Hematopoietic multipotent progenitor cell treated with erythropoietin and hydrocortisone succinate and interleukin-3 and kit ligand, for 15 days (in vitro differentiated cells): ENCODE measurements at places on chromosomes 2 and 18.

GRCh38 chr2:233945146-233945545 lies 28.0 kb downstream of the TRPM8 start:
- DNase-seq, result no peak

DNA sequence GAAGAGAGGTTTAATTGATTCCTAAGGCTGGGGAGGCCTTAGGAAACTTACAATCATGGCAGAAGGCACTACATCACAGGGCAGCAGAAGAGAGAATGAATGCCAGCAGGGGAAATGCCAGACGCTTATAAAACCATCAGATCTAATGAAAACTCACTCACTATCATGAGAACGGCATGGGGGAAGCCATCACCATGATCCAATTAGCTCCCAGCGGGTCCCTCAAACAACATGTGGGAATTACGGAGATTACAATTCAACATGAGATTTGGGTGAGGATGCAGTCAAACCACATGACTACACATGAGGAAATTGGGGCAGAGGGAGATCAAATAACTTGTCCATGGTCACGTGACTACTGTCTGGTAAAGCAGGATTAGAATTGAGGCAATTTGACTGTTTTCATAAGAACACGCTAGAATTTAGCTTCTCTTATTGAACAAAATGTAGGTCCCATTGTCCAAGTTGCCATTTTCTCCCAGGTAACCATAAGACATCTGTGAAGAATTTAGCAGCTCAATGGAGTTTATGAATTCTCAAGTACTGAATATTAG lies 445.1 kb upstream of the CDH20 start:
- DNase-seq, result no peak

- DNase-seq, result no peak
These were observed 31.7 kb downstream of the INPP4A start for GRCh38 chr2:98476192-98476868.

- DNase-seq, result no peak
These were observed 33.6 kb downstream of the RASGRP3 start for GRCh38 chr2:33509908-33510585.

DNA sequence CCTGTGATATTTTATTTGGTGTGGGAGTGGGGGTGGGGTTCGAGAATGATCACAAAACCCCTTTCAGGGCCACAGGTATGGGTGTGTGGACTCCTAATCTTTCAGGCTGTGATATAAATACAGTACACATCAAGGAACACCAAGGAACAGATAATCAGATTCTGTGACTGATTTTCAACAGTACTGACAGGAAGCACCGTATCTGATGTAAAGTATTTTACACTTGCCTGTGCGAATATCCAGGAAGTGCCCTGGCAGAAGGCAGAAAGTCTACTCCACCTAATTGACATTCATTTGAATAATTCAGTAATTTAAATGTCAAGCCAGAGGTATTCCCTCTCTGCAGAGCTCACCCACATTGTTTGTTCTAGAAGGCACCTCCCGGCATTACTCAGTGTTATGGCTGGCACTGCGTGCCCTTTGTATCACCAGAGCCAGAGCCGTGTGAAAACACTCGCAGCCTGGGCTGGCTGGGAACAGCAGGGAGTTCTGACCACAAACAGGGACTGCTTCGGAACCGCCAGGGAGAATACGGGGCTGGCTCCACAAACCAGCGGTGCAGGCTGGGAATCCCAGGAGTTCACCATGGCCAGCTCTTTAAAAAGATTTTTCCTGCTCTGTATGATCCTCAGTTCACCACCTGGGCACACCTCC lies 91.8 kb downstream of the ACVR1 start:
- DNase-seq, result no peak

DNA sequence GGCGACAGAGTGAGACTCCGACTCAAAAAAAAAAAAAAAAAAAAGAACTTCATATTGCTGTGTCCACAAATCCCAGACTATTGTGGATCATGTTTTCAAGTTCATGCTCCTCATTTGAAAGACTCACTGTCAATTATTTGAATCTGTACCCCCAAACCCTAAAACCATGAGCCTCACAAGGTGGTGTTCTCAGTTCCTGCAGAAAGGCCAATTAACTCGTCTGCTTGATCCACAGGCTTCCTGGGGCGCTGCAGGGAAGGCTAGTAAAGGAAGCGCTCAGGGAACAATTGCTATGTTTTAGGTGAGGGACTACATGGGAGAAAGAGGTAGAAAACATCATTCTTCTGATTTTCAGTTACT lies 396.8 kb upstream of the NETO1 start:
- no peak for DNase-seq

DNA sequence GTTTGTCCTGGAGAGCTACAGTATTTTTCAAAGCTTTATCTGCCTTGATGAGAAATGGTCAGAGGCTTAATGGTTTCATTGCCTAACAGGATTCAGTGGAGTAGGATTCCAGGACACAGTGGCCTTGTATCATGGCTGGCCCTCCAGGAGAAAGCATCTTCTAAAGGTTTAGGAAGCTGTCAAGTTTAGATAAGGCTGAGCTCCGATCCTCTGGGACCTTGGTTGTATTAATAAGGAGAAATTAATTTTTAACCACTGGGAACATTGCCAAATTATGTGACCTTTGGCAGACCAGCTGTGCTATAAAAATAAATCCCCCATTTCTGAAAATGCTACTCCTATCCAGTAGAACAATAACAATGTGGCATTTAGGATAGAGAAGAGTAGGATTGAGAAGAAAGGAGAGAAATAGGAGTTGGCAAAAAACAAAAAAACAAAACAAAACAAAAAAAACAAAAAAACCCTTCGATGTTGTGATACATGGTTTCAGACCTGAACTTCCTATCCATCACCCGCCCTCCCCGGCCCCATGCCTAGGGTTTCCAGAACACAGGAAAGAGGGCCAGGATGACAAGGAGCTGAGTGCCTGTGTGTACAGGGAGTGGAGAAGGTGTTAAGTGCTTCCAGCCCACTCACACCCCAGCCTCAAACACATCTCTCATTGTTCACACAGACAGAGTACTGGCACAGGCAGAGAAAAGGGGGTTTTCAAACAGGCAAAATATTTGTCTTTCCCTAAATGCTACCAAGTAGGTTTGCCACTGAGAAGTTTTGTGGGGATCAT lies 6.3 kb downstream of the NRP2 start:
- no peak for DNase-seq

DNA sequence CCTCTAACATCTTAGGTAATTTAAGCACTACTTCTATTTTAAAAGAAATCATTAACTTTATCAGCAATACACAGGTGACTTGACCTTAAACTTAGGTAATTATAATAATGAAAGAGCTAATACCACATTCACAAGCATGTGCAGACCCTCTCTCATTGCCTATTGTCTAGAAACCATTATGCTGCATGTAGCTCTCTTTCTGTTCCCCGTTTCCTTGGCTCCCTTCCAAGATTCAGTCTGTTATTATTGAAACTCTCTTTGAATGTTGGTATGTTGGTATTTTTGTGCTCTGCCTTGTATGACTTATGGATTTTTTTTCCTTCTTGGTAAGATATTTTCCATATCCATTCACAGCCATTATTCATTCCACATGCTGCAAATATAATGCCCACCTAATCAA lies 201.2 kb downstream of the CDCA7 start:
- DNase-seq, result no peak

- no peak for DNase-seq
These were observed 12.4 kb upstream of the KCNE4 start for GRCh38 chr2:223039618-223040017.

DNA sequence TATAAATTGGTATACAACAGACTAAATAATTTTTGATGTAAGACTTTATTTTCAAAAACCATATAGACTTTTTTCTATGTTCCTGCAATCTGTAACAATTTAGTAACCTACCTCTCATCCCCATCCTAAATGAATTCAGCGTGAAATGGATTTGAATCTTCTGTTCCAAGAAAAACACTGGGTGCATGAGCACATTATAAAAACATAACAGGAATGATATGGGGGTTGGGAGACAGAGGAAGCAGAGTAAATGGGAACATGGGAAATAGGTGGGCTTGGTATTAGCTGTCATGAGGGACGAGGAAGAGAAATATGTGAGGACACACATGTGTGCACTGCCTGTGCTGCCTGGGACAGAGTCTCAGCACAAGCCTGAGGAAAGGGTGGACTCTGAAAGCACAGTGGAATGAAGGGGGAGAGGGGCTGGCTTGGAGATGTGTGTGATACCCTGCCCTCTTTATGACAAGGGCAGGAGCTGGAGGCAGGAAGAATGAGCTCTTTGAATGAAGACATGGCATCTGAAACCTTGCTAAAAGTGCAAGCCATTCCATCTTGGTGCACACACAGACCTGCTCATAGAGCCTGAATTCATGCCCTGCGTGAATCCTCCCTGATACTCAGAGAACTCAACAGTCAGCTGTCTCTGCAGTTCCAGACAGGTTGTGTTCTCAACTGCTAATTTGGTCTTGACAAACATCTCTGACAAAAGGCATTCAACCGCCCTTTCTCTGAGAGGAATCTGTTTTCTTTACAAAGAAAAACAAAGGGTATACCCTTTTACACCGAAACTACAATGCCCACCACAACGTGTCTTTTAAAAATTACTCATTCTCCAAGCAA lies 66.6 kb downstream of the EPB41L3 start:
- DNase-seq, result no peak

DNA sequence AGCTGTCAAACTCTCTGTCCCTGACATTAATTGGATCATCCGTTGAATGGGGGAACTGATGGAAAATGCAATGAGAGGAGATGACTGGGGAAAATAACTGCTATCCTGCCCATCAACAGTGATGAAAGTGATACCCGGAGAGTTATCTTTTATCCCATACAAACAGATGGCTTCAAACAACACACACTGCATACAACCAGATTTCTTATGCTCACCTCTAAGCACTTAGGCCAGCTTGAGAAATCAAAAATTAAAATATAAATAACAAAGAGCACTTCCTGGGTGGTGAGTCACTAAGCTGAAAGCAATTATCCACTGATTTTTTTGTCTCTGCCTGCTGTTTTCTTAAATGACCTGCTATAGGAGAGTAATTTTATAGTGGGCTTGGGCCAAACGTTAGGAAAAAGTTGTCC lies 237.6 kb upstream of the RGPD4 start:
- no peak for DNase-seq

DNA sequence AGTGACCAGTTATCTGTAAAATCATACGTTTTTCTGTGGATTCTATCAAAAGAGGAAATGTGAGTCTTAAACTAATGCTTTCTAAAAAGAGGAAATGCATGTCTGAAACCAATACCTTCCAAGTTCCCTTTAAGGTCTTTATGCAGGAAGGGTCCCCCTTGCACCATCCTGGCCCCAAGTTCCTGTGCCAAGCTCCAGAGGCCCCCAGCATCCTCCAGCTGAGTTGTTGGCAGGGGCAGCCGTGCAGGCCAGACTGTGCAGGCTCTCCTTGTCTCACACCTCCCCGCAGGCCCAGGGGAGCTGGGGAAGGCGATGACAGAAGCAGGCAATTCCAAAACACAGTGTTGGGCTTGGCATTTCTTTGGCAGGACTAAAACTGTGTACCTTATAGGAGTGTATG lies 39.2 kb downstream of the DPYSL5 start:
- no peak for DNase-seq

DNA sequence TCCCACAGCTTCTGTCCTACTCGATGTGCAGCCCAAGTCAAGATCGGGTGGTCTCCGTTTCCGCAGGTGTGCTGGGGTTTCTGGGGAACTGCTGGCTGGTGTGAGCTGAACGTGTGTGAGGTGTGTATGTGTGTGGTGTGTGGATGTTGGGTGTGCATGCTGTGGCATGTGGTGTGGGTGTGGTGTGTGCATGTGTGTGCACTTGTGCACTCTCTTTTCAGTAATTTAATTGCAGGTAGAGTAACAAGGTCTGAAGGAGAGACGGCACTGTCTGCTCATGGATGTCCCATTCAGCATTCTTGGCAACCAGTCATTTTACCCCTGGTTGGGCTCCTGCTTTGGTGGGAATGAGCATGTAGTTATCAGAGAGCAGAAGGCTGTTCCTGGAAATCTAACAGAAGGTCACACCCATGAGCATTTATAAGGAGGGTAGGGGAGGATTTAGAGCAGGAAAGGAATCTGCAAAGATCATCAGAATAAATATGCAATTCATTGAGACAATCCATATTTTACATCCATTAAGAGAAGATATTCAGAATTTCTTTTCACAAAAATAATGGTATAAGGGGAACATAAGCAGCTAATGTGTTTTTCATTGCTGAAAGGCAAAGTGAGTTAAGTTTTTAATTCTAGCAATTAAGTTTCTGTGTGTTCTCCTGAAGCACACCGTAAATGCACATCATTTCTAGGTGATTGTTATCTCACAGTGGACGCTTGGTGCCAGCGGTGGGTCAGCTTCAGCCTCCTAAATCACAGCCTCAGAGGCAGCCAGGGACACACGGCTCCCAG lies 60.7 kb downstream of the ADI1 start:
- peak; percentile 19 for DNase-seq

- DNase-seq, result no peak
These were observed 20.8 kb upstream of the ADAM23 start for GRCh38 chr2:206422493-206422892.

GRCh38 chr2:38260469-38260868 lies 116.6 kb downstream of the ATL2 start:
- DNase-seq, result no peak
